ENCODE measurements at places on chromosomes 5 and 9.

- DNase-seq, result no peak
Measured at GRCh38 chr5:17343675-17344074, 126.2 kb downstream of the BASP1 start.

DNA sequence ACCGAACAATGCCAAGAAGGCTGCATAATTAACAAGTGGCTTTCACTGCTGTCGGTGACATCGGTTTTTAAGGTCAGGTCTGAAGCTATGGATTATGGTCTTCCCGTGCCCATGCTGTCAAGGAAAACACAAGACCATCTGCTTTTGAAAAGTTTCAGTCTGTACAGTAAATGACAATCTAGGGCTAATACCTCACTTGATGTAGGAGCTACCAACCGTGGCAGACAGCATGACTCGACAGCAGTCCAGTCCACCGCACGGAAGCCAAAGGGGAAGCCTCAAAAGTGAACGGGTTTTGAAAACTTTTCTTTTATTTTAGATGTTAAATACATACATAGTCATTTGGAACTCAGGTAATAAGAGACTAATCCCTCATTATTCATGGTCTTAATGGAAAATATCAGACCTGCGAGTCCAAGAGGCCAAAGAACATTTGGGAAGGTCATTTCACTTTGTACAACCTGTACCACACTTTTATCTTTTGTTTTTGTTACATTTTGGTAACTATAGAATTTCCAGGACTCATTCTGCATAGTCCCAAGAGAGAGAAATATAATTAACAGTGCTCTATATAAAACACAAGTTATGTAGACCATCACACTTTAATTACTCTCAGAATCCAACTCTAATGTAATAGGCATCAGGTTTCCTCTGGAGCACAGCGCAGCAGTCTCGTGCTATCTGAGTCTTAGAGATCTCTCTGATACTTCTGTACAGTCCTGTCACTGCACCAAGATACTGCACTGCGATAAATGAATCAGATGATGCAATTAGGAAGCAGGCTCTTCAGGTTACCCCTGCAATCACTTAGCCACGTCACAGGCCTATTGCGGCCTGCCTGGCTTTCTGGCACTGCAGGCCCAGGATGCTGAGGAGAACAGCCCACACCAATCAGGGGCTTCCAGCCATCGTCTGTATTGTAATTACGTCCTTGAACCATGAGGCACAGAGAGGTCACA, 184.9 kb downstream of the FANCC start:
- no peak for DNase-seq

DNA sequence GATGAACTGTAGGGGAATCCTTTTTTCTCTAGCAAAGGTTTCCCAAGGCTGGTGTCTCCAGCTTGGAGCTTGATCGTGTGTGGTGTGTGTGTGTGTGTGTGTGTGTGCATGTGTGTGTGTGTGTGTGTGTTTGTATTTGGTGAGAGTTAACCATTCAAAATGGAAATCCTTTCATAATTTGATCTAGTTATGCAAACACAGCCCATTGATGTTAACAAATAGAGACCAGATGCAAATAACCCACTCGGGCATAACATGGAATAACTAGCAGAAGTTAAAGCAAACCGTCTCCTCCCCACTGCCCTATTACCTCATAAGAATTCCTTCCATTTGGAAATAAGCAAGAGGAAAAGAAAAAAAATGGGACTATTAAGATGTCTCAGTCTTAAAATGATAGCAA, 24.9 kb upstream of the ZSWIM6 start:
- no peak for DNase-seq

GRCh38 chr5:10726913-10727517, 34.0 kb downstream of the DAP start:
- DNase-seq, result no peak

GRCh38 chr5:174624733-174625522, 99.5 kb upstream of the MSX2 start:
- no peak for DNase-seq

GRCh38 chr5:63961598-63962161, 565 bp downstream of the HTR1A start:
- DNase-seq, result no peak

- DNase-seq, result no peak
Measured at GRCh38 chr5:44099643-44100042, 289.6 kb downstream of the FGF10 start.

DNA sequence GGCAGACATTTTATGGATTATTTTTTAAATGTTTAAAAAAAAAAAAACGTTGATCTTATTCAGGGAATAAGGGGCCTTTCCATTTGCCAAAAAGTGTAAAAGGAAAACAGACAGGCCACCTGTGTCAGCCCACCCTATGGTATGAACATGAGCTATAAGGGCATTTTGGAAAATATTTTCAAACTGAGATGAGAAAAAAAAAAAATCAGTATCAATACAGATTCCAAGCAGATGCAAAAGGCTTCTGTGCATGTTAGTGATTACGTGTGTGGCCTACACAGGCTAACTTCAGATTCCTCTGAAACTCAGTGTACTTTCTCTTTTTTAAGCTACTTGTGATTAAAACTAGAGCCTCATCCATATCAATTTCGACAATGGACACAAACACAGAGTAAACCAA, 189.9 kb downstream of the BNC2 start:
- no peak for DNase-seq

DNA sequence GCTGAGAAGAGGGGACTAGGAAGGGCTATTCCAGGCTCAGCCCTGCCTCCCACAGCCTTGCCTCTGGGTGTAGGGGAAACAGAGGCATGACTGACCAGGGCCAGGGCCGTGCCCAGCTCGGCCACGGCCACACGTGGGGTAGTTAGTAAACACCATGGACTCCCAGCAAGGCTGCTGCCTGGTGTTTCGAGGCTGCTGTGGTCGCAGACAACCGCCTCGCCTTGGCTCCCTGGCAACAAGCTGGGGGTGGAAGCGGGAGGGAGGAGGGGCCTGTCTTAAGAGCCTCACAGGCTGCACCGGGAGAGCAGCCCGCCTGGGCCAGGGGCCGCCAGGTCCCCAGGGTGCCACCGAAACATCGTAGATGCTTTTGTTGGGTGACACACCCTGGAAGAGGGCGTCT, 90.2 kb upstream of the CACNA1B start:
- DNase-seq, result no peak

Data from central memory CD4-positive, alpha-beta T cell (primary cell).